GM10248 (cell line): ENCODE measurements at places on chromosomes 7 and 10.

- no peak for DNase-seq
These were observed 108.5 kb downstream of the RAB18 start for GRCh38 chr10:27612551-27613035.

DNA sequence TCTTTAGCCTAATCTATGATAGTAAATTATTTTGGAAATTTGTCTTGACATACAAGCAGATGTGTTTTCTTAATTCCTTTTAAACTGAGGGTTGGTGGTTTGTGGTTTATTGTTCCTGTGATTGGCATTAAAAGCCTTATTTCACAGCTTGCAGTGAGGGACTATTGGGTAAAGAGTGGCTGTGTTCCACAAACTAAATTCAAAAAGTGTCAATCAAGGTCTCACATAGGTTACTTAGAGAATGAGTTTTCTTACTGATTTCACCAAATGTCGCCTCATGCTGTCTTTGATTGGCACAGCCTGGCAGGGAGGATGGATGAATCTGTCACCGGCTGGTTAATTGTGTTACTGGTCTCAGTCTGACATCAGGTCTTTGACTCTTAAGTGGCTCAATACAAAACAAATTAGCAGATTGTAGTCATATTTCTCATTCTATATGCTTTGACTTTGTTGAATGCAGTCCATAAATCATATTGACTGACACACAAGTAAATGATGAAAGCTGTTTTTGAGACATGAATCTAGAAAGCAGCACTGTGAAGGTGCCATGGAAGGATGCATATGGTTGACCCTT lies 66.8 kb upstream of the CYP26C1 start:
- no peak for DNase-seq

DNA sequence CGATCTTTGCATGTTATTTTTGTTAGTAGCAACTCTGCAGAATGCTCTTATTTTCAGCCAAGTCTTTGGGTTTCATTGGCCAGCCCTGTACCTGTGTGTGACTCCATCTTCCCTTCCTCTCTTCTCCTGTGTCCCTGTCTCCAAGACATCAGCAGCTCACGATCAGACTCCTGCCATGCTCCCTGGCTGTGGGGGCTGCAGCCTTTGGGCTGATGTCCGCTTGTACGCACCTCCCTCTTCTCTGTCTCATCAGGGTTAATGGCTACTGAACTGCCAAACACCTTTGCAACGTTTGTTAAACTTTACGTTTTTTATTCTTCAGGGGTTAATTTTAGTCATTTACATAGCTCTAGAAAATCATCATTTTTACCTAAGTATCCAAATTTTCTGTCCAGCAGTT lies 103.5 kb upstream of the RET start:
- DNase-seq = no peak

DNA sequence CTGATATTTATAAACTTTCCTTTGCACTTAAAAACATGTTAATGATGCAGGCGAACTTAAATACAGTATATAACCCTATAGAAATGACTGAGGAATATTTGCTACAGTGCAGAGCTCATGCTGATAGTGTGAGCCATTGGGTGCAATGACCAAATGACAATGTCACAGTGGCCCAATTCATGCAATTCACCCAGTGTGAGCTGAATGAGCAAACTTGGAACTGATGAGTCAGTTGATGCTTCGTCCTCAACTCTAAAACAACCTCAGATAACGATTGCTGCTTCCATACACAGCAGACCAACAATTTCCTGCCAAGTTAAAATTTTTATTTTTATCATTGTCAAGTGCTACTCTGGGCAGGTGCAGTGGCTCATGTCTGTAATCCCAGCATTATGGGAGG lies 12.1 kb upstream of the ZC3HAV1L start:
- no peak for DNase-seq

- DNase-seq = no peak
These were observed 37.0 kb upstream of the DNAJB6 start for GRCh38 chr7:157299613-157300368.

- DNase-seq = no peak
These were observed 15.4 kb upstream of the PRKCQ start for GRCh38 chr10:6595499-6595898.

DNA sequence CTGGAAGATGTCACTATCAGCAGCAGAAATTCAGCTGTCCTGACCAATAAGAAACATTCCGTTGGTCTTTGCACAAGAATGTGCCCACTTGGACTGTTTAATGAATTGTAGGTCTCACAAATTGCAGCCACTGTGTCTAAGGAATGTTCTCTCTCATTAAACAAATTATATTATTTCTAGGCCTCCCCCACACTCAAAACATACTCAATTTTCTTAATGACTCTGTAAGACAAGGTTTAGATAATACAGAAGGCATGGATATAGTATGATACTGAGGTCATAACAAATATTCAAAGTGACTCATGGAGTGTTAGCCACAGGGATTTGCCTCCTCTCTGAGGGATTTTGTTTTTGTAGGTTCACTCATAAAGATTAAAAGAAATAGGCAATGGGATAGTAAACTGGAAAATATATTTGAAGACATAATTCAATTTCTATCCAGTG lies 197.5 kb downstream of the PTN start:
- DNase-seq = no peak

DNA sequence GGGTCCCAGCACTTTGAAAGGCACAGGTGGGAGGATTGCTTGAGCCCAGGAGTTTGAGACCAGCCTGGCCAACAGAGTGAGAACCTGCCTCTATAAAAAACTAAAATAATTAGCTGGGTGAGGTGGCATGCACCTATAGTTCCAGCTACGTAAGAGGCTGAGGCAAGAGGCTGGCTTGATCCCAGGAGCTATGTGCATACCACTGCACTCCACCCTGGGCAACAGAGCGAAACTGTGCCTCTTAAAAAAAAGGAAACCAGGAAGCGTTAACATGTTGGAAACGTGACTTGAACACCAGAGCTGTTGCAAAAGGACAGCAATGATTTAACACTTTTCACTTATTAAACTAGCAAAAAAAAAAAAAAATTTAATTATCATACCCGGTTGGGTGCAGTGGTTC lies 12.6 kb downstream of the BAZ1B start:
- no peak for DNase-seq

DNA sequence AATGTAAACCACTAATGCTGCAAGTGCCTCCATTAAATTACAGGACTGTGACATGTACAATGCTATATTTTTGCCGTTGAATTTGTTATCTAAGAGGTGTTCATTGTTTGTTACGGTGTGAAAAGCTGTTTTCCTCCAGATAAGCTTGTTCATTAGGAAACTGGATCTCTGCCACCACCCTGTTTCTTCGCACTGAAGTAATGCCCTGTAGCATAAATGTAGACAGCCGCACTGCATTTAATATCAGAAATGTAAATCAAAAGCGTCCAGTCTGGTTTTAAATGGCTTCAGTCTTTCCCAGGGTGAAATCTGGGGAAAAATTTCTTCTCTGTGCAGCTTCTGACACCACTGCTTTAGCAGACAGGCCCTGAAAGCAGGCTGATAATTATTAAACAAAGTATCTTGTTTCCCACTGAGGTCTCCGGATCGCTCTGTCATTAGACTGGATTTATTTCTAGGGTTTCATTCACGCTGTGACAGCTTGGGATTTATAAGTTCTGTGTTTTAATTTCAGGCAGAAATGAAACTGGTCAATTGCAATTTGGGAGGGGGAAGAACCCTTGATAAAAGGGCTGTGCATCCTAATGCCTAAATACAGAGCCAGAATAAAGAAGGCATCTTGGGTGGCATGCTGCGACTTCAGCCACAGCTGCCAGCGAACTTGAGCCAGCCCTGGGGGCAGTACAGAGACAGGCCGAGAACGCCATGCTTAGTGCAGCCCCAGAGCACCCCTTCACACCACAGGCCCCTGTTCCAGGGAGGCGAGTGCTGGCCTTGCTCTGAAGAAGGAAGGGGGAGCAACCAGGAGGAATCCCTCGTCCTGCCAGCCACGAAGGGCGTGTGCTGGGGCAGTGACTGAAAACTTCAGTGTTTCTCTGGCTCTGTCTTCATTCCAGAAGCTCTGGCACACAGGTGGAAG lies 547.7 kb upstream of the GALNT17 start:
- no peak for DNase-seq

- DNase-seq = no peak
These were observed 77.5 kb upstream of the SP8 start for GRCh38 chr7:20864221-20864620.

- peak; percentile 23 for DNase-seq
These were observed 138.1 kb downstream of the ADAM22 start for GRCh38 chr7:88071994-88072714.

DNA sequence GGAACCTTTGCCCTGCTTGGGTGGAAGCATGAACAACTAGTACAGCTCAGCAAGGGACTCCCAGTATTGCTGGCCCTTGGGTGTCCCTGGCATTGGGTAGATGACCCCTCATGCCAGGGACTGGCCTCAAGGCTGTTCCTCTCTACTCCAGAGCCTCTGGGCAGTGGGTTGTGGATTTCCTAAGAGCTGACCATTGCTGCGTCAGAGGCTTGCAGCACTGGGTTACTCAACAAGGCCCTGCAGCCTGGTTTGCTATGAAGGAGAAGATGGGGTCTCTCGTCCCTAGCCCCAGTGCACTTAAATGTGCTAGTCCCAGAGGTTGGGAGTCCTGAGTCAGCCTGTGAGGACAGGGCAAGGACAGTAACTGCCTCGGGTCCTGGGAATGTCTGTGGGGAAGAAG lies 2.5 kb downstream of the VSIR start:
- DNase-seq = no peak

DNA sequence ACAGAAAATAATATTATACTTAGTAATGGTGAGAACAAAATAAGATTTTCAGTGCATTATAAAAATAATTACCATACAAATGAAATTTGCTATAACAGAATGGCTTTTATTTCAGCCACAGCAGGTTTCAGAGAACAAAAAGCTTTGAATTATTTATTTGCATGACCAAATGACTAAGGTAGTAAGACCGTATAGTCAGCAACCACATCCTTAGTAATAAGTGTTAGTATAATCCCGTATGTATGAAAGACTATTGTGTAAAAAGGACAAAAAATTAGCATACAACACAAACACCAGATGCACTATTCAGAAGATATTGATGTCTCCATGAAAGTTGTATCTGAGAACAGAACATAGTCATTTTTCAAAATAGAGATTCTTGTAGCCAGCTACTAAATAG lies 12.2 kb downstream of the PDZD8 start:
- DNase-seq = no peak

DNA sequence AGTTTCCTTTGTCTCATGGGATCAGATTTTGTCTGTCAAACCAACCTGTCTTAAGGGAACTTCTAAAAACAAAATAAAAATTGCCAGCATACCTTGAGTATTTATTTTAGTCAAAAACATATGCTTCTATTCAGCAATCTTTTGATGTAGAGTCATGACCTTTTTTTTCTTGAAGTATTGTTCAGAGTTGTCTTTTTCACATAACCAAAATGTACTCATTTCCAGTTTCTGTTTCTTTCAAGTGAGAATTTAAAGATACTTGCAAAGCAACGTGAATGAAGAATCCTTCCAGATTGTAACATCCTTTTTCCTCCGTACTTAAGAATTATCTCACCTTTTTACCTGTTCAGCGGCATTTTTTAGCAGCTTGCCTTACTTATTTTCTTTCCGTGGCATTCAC lies 37.8 kb downstream of the GNAI1 start:
- DNase-seq = no peak

- no peak for DNase-seq
These were observed 17.0 kb downstream of the TRPV5 start for GRCh38 chr7:142916508-142916907.

DNA sequence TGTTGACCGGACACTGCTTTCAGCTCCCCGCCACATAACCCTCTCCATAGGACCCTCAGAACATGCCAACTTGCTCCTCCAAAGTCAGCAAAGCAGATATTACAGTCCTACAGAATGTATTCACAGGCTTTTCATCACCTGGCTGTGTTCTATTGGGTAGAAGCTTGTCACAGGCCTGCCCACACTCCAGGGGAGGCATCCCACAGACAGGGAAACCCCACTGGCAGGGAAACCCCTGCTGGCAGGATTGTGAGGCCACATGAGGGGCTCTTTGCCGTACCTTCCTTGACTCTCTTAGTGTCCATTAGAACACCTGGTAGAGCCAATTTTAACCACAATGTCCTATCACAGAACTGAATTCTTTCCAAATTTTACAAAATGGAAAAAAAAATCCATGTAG lies 344.2 kb upstream of the MGMT start:
- DNase-seq = no peak

DNA sequence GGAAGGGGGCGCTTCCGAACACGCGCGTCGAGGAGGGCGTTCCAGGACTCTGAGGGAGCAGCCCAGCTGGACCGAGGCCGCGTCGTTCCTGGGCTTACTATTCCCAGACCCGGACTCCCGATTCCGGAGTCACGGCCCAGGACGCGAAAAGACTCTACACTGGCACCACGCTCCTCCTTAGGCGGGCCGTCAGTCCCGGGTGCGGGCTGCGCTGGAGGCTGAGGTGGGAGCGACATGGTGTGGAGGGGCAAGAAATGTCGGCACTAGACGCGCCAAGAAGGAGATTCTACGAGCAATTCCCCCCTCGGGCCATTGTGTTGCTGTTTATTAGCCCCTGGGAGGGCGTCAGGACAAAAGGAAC lies 584 bp upstream of the RUNDC3B start:
- no peak for DNase-seq

DNA sequence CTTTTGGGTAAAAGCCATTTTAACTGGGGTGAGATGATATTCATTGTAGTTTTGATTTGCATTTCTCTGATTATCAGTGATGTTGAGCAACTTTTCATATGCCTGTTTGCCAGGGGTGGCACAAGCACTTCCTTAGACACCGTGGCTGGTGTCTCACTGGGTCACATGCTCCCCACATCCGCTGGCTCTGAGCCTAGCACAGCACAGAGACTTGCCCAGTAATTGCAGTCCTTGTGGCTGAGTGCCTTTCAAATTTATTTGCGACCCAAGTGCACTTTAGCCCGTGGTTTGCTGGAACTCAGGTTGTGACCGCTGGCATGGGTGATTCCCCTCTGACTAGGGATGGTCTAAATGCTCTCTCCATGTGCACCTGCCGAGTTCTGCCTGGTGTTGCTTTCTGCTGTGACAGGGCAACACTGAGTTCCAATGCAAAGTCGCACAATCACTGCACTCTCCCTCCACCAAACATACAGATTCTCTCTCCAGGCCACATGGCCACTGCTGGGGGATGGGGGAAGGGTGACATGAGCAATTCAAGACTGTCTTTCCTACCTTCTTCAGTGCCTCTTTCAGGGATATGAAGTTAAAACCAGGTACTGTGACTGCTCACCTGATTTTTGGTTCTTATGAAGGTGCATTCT lies 66.5 kb downstream of the ZNF277 start:
- DNase-seq = no peak
